Mammary microvascular endothelial cell (primary cell): ENCODE measurements at places on chromosomes 5 and 9. TPM values are rescaled to one million over a fixed set of nuclear protein-coding genes. Genes with fewer than 3 reads are reported as not detected.

Gene PTGDS
- total RNA-seq, result not detected in 2 replicates

Gene CACFD1
- total RNA-seq, result 2.2 and 5.0 TPM in 2 replicates

Gene ISL1
- total RNA-seq, result not detected in 2 replicates

Gene BNC2
- total RNA-seq, result 8.9 and 12.7 TPM in 2 replicates

Gene GLDC
- total RNA-seq, result 2.1 and 2.7 TPM in 2 replicates

Gene STPG3
- not detected in 2 replicates for total RNA-seq

Gene MRPS2
- total RNA-seq, result 53.8 and 66.0 TPM in 2 replicates

Gene MARVELD2
- total RNA-seq, result 1.6 and 2.3 TPM in 2 replicates

Gene CCL21
- total RNA-seq, result 0.20 and 0.53 TPM in 2 replicates

Gene TMEM215
- total RNA-seq, result not detected in 2 replicates

Gene PAEP
- total RNA-seq, result not detected in 2 replicates

Gene FEM1C
- 11.8 and 12.2 TPM in 2 replicates for total RNA-seq

Gene PCDHB16
- under 0.01 and 0.25 TPM in 2 replicates for total RNA-seq

Gene TAS2R1
- total RNA-seq, result not detected in 2 replicates

Gene TMEM174
- not detected in 2 replicates for total RNA-seq

Gene PCDHGC4
- 0.20 and 0.44 TPM in 2 replicates for total RNA-seq

Gene ISCA1
- 28.7 and 34.9 TPM in 2 replicates for total RNA-seq

Gene RGS3
- total RNA-seq, result 117 and 143 TPM in 2 replicates

Gene HSPA9
- total RNA-seq, result 366 and 449 TPM in 2 replicates

Gene CCDC69
- total RNA-seq, result 18.6 and 18.7 TPM in 2 replicates

Gene SPATA31A3
- total RNA-seq, result not detected in 2 replicates

Gene NR5A1
- total RNA-seq, result not detected in 2 replicates

Gene TEX48
- total RNA-seq, result not detected in 2 replicates

Gene HSPB3
- total RNA-seq, result not detected in 2 replicates

Gene CSF1R
- total RNA-seq, result not detected in 2 replicates

Gene ZBED3
- total RNA-seq, result 1.5 and 4.7 TPM in 2 replicates

Gene BSPRY
- not detected in 2 replicates for total RNA-seq

Gene FBXO4
- total RNA-seq, result 6.1 and 8.9 TPM in 2 replicates

Gene SH2D3C
- 70.7 and 86.0 TPM in 2 replicates for total RNA-seq

Gene GLRA1
- total RNA-seq, result not detected in 2 replicates

Gene OR2V2
- total RNA-seq, result not detected in 2 replicates

Gene SGTB
- 12.8 and 17.1 TPM in 2 replicates for total RNA-seq

Gene ANP32B
- 17.0 and 17.7 TPM in 2 replicates for total RNA-seq

Gene ATG10
- total RNA-seq, result 2.9 and 7.4 TPM in 2 replicates

Gene EMB
- total RNA-seq, result 0.30 and 0.67 TPM in 2 replicates

Gene KIF4B
- under 0.01 and 0.13 TPM in 2 replicates for total RNA-seq

Gene DIPK1B
- 151 and 161 TPM in 2 replicates for total RNA-seq

Gene TSLP
- 0.13 TPM in 1 of 2 replicates, not detected in the other for total RNA-seq

Gene GPR21
- total RNA-seq, result 0.25 TPM in 1 of 2 replicates, not detected in the other

Gene CENPH
- 22.0 and 24.7 TPM in 2 replicates for total RNA-seq

Gene CYLC2
- not detected in 2 replicates for total RNA-seq

Gene PDE6A
- total RNA-seq, result 0.05 TPM in 1 of 2 replicates, not detected in the other

Gene DMGDH
- total RNA-seq, result 0.13 and 0.15 TPM in 2 replicates

Gene C9orf153
- total RNA-seq, result not detected in 2 replicates

Gene PTGER4
- total RNA-seq, result 59.6 and 73.7 TPM in 2 replicates

Gene CXXC5
- total RNA-seq, result 6.0 and 7.9 TPM in 2 replicates

Gene ARL14EPL
- 0.07 and 0.15 TPM in 2 replicates for total RNA-seq

Gene ICE1
- total RNA-seq, result 19.1 and 19.6 TPM in 2 replicates

Gene GALNT12
- 15.6 and 16.4 TPM in 2 replicates for total RNA-seq

Gene NMUR2
- not detected in 2 replicates for total RNA-seq

Gene PCDHGB2
- 2.9 and 3.3 TPM in 2 replicates for total RNA-seq

Gene TGFBR1
- 8.9 and 10.8 TPM in 2 replicates for total RNA-seq

Gene AK6
- 23.1 and 24.6 TPM in 2 replicates for total RNA-seq

Gene AGXT2
- not detected in 2 replicates for total RNA-seq

Gene WDR38
- 0.15 TPM in 1 of 2 replicates, not detected in the other for total RNA-seq
